ENCODE measurements at places on chromosomes 7 and 10.

- no peak for DNase-seq
Measured at GRCh38 chr7:154750353-154750801, 252.5 kb downstream of the PAXIP1 start.

DNA sequence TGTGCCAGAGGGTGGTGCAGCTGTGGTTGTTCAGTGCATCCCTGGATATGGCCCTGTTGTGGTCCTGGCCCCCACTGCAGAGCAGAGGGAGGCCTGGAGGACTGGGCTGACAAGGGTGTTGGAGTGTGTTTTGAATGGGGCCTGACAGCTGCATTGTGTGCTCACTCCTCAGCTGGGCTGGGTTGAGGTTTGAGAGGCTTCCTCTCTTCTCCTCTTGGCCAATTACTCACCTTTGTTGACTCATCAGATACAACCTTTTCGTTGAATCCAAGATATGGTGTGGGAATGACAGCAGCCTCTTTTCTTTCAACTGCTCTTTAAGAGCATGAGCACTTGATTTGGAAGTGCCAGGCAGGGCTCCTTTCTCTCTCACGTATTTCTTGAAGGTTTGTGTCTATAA lies 228.5 kb upstream of the COBL start:
- DNase-seq = no peak

- DNase-seq = no peak
Measured at GRCh38 chr10:125373546-125373945, 213.2 kb upstream of the CTBP2 start.

DNA sequence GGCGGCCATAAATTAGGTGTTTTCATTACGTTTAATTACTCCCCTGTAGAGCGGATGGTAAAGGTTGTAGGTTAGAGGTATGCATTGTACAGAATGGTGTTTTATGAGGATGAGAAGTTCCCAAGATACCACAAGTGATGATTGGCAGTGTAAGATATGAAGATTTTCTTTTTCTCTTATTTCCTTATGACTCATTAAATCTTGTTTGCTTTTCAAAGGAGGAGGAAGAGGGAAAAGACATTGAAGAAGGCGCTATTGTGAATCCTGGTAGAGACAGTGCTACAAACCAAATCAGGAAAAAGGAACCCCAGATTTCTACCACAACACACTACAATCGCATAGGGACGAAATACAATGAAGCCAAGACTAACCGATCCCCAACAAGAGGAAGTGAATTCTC lies 133.9 kb downstream of the AASS start:
- no peak for DNase-seq

- DNase-seq = no peak
Measured at GRCh38 chr7:96614154-96614867, 95.3 kb downstream of the SEM1 start.

DNA sequence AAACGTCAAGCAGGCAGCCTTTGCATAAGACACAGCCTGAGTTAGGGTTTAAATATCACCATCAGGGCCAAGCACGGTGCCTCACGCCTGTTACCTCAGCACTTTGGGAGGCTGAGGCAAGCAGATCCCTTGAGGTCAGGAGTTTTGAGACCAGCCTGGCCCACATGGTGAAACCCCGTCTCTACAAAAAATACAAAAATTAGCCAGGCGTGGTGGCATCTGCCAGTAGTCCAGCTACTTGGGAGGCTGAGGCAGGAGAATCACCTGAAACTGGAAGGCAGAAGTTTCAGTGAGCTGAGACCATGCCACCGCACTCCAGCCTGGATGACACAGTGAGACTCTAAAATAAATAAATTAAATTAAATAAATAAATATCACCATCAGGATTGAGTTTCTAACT lies 33.0 kb downstream of the SRPK2 start:
- no peak for DNase-seq

- DNase-seq = no peak
Measured at GRCh38 chr7:47782022-47782421, 166.2 kb downstream of the PKD1L1 start.

DNA sequence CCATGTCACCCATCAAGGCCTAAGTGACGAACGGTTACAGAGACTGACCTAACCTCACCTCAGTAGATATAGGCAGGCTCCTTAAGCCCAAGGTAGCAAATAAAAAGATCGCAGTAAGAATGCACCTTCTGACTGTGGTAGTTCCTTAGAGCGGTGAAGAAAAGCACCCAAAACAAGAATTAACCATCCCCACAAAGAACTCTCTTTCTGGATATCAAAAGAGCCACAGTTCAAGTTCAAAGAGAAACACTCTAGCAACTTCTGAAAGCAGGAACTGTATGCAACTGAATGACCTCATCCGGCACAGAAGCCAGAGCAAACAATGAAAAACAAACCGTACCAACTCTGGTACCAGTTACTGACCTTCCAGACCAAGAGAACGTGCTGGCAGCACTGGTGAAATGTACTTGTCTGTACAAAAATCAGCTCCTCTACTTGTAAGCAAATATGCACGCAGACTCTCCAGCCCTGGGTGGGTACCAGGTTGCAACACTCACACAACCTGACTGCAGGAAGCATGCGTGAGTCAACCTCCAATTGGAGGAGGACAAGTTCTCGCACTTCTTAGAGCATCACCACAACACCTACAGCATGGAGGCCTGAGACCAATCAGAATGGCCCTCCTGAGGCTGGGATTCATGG lies 202.7 kb downstream of the FAM107B start:
- DNase-seq = peak; percentile 89

GRCh38 chr7:93544691-93545090 lies 29.8 kb downstream of the CALCR start:
- no peak for DNase-seq

GRCh38 chr10:102775201-102775934 lies 31.6 kb downstream of the WBP1L start:
- DNase-seq = no peak

- no peak for DNase-seq
Measured at GRCh38 chr7:25297278-25297677, 69.0 kb upstream of the NPVF start.

- no peak for DNase-seq
Measured at GRCh38 chr10:89347701-89348457, 20.1 kb downstream of the IFIT3 start.

GRCh38 chr7:154931906-154932305 lies 71.0 kb downstream of the PAXIP1 start:
- no peak for DNase-seq

DNA sequence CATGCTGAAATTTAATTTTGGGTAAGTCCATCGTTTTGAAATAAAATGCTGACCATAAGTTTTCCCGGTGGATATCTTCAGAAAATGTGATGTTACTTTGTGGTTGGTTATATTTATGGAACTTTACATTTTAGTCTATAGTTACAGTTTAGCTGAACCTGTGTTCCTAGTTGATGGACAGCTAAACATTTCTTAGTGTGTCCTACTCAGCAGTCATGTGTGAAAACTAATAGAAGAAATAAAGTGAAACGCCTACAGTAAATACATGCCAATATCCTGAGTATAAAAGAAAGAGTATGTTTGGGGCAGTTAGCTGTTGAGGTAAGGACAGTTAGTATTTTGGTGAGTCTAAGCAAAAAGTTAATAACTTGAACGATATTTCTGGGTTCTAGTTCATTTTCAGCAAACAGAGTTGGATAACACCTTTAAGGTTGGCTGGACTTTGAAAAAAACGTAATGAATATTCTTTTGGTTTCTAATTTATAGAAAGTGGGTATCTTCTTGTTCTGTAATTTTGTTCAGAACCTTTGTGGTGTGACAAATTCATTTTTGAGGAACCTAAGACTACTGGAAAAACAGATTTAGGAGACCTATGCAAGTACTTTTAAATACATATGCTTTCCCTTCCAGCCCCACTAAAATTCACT lies 28.7 kb downstream of the LCOR start:
- no peak for DNase-seq

- no peak for DNase-seq
Measured at GRCh38 chr10:113939212-113939860, 84.9 kb downstream of the NHLRC2 start.

DNA sequence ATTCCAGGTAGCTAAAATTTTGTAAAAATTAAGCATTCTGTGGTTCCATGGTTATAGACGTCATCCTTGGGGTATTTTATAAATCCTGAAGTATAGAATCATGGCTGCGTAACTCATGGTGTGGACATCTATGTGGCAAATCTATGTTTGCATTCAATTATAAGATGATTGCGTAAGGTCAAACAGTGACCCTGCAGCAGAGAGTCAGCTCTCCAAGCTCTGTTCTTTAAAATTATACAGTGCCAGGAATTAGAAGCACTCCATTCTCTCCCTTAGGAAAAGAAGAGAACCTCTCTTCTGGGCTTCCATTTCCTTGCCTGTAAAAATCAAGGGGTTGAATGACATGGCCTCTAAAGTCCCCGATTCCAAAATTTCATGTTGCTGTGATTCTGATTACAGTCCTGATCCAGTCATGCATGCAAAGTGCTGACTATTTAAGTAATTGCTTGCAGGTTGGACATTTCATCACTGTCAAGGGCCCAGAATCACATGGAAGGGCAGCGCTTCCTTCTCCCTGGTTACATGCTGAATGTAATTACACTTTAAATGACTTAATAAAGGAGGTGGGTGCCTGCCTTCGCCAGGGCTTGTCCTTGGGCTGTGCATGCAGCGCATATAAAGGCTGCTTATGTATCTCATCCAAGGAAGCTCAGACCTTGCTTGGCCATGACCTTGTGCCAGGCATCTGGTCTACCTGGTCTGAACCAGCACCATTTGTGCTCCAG lies 550.7 kb downstream of the TYW1 start:
- DNase-seq = no peak

- no peak for DNase-seq
Measured at GRCh38 chr10:30463944-30464451, 30.0 kb downstream of the MAP3K8 start.

GRCh38 chr7:99860281-99861127 lies 16.3 kb downstream of the OR2AE1 start:
- DNase-seq = no peak

DNA sequence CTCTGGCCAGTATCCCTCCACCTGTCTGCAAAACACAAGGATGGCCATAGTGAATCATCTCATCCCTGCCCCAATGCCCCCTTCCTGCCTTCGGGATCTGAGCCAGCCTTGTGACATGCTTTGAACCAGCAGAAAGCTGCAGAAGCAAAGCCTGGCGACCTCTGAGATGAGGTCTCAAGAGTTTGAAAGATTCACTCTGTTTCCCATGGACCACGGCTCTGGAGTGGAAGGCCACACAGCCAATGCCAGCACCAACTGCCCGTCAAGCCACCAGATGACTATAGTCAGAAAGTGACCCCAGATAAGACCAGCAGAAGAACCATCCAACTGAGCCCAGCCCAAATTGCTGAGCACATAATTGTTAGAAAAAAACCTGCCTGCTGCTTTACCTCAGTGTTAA lies 193.9 kb upstream of the PPP2R2D start:
- no peak for DNase-seq

- no peak for DNase-seq
Measured at GRCh38 chr7:36396150-36396549, 6.5 kb downstream of the ANLN start.

DNA sequence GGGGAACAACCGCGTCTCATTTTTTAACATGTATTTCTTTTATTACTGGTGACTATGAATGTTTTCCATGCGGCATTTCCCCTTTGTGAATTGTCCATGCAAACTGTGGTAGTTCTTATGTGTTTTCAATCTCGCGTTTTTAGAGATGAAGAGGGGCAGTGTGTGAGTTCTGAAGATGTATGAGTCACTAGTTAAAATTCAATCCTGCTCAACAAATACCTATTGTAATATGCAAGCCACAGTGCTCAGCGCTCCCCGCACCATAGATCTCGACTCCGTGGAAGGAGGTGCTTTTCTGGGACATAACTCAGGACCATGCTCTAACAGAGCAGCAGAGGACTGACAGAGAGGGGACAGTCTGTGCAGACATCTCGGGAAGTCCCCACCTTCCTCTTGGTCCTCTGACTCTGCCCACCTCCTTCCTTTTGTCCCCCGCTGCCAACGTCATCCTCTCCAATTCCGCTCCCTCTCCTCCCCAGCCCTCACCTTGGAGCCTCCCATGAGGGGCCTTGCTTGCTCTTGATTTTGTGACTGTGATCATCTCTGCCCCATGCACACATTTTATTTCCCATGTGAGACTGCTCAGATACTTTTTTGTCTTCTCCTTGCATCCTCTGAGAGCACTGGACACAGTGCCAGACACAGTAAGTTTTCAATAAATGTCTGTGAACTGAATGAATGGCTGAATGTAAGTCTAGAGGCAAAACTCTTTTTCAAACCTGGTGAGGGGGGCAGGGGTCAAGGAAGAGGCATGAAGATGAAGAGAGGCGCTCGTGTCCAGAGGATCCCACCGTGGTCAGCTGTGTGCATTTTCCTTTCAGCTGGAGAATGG lies 42.7 kb upstream of the PLEKHA1 start:
- no peak for DNase-seq

GRCh38 chr7:1012004-1012715 lies 29.2 kb downstream of the CYP2W1 start:
- DNase-seq = no peak

DNA sequence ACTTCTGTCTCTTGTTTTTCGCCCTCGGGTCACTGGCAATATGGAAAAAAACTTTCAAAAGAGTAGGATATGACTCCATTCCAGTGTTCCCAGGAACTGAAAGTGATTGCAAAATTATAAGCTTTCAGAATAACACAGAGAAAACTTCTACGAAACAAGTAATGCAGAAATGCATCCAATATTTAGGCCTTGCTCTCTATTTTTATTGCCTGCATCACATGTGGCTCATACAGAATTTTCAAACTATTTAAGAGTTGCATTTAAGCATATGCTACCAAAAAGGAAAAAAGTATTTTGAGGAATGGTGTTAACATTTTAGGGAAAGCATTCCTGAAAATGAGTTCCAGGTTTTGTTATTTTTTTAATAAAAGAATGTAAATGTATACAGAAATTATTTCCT lies 228.0 kb downstream of the CACNB2 start:
- DNase-seq = no peak

GRCh38 chr10:13830385-13830784 lies 243.6 kb downstream of the PRPF18 start:
- no peak for DNase-seq

DNA sequence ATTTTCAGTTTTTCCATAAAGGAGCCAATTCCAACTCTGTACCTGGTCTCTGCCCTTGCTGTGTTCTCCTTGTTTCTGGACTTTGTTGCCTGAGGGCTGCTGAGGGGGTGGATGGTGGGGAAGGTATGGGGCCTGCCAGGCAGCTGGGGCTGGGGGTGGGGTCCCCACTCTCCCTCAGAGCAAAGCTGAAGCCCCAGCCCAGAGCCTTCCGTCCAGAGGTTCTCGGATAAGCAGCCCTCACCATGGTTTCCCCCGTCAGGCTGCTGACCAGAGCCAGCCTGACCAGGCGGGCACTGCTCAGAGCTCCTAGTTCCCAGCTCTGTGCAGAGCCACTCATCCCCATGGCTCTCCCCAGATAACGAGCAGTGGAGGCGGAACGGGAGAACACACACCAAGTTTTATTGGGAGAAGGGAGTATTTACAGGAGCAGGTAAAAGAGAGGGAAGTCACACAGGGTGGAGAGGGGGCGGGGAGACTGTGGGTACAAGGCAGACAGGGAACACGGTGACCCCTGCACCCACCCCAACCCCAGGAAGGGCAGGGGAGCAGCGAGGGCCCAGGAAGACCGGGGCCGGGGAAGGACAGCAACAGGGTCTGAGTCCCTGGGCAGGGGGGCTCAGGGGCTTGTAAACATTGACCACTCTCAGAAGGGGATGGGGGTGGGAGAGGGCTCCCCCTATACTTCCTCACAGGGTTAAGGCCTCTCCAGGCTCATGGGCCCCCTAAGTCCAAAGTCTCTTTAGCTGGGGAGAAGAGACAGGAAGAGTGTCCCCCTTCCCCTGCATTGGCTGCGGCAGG lies 5.8 kb downstream of the GNB2 start:
- no peak for DNase-seq

GRCh38 chr10:14623931-14624330 lies 150.8 kb downstream of the FAM107B start:
- no peak for DNase-seq

Data from CD4-positive, alpha-beta memory T cell (primary cell).